B cell (primary cell): ENCODE measurements at places on chromosomes 6 and 20. TPM values are rescaled to one million over a fixed set of nuclear protein-coding genes. Genes with fewer than 3 reads are reported as not detected.

Gene FAM110A
- total RNA-seq, result 18.4 and 19.6 TPM in 2 replicates

- H3K27me3 ChIP-seq, result no peaks in the 10 kb centered on the region
- peaks cover 51% of the 10 kb centered on the region for H3K4me1 ChIP-seq
- no peak overlapping the region for H3K4me3 ChIP-seq
- no peak for DNase-seq
Observed at GRCh38 chr6:157533048-157533871, 152.3 kb downstream of the ZDHHC14 start.

Gene STX11
- 10.3 and 11.6 TPM in 2 replicates for total RNA-seq

GRCh38 chr20:7790189-7790588 is 150.1 kb downstream of the HAO1 start:
- H3K4me3 ChIP-seq, result no peak overlapping the region
- H3K36me3 ChIP-seq, result no peaks in the 10 kb centered on the region
- no peak overlapping the region for H3K27ac ChIP-seq

GRCh38 chr6:109897025-109897424 is 81.1 kb upstream of the GPR6 start:
- no peak overlapping the region for H3K27ac ChIP-seq
- DNase-seq, result no peak
- H3K36me3 ChIP-seq, result no peaks in the 10 kb centered on the region
- no peak overlapping the region for H3K4me3 ChIP-seq

DNA sequence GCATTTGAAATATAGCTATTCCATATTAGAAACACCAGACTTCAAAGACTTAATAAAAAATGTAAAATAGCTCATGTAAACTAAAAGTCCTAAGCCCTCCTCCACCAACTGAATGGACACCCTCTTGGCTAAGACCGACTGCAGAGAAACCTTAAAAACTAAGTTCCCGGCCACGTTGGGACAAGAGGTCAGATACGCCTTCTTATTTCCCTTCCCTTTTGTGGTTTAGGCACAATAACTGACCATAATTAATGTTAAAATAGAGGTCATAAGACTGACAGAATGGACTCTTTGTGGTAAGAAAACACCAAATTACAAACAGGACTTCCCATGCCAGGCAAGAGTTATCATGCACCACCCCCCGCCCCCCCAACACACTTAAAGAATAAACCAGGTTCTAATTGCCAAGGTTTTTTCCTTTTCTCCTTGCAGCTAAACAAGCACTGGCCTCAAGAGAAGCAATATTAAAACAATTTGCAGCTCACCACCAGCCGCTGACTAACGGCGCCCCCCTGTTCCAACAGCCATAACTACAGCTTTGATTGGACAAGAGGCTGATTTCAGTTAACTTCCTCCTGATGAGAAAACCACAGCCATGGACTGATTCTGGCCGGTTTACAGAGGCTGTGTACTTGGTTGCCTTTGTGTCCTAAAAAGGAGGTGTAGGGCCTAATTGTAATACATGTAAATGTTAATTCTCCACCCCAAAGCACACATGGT is 10.7 kb upstream of the LAMP5 start:
- H3K4me3 ChIP-seq, result no peak overlapping the region
- no peak overlapping the region for H3K27ac ChIP-seq
- peaks cover 27% of the 10 kb centered on the region for H3K4me1 ChIP-seq
- H3K27me3 ChIP-seq, result peaks cover 42% of the 10 kb centered on the region
- H3K36me3 ChIP-seq, result no peaks in the 10 kb centered on the region

- H3K27me3 ChIP-seq, result peaks cover 31% of the 10 kb centered on the region
- no peak within 1 kb of the TSS for H3K27ac ChIP-seq
- peak within 1 kb of the TSS; percentile 65 for H3K4me3 ChIP-seq
- no peaks in the 10 kb centered on the region for H3K36me3 ChIP-seq
- H3K4me1 ChIP-seq, result peaks cover 12% of the 10 kb centered on the region
Observed at GRCh38 chr20:63830841-63831588, at the start of gene ZBTB46. Gene ZBTB46 (minus strand): TSS chr20:63831264. CDS start chr20:63790757, 40,507 bp downstream.

Gene SYCP2L
- total RNA-seq, result not detected in 2 replicates

DNA sequence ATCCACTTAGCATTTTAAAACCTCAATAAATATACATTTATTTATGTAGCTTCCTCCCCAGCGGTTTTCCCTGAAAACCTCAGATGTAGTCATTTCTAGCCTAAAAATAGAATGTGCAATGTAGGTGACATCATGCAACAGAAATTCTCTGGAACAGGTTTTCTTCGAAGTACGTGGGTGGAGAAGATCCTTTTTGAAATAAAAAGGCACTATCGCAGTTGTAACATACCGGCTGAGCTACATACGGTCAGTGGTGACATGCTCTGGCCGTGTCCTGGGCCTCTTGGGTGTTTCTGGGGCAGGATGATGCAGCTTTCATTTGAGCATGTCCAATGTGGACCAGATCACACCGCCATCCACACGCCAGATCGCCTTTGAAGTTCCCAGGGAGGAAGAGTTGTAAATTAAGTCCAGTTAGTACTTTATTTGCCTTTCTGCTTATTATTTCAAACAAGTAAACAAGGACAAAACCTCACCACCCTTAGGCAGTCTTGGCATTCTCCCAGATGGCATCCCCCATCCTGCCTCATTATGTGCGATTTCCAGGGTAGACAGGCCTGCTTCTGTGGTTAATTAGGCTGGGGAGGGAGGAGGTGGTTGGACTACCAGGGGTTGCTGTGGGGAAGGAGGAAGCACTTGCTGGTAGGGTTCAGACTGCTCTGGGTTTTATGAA is 109.5 kb upstream of the CLDN20 start:
- no peaks in the 10 kb centered on the region for H3K27me3 ChIP-seq
- no peak overlapping the region for H3K27ac ChIP-seq
- H3K36me3 ChIP-seq, result no peaks in the 10 kb centered on the region
- no peaks in the 10 kb centered on the region for H3K4me1 ChIP-seq
- no peak overlapping the region for H3K4me3 ChIP-seq
- no peak for DNase-seq

DNA sequence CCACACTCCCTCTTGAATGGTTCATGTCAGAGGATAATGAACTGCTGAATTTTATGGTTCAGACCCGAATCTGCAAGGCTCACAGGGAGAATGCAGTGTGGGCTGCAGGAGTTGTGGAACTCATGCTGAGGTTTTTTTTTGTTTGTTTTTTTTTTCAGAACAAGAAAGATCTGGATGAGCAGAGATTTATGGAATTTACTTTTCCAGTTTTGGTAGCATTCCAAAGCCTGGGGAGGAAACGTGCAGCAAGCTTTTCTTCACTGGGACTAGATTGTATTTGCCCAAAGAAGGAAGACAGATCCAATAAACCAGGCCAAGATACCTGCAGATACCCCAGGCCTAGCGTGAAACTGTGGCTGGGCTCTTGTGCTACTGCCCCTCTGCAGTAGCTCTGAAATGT is 223.9 kb upstream of the TAB2 start:
- DNase-seq, result no peak
- no peak overlapping the region for H3K4me3 ChIP-seq
- no peaks in the 10 kb centered on the region for H3K36me3 ChIP-seq
- H3K4me1 ChIP-seq, result no peaks in the 10 kb centered on the region

DNA sequence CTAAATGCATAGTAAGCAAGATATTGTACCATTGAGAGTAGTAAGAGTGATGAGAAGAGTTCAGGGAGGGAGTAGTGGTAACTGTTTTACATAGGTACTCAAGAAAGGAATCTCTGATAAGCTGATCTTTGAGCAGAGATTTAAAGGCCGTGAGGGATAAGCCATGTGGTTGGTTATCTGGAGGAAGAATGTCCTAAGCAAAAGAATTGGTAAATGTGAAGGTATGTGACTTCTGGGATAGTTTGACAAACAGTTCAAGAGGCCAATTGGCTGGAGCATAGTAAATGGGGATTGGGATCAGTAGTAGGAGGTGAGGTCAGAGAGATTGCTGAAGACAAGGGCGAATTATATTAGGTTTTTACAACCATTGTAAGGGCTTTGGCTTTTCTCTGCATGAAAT is 40.1 kb downstream of the PLCB1 start:
- no peak for DNase-seq
- no peak overlapping the region for H3K4me3 ChIP-seq
- no peak overlapping the region for H3K27ac ChIP-seq
- no peaks in the 10 kb centered on the region for H3K4me1 ChIP-seq
- no peaks in the 10 kb centered on the region for H3K27me3 ChIP-seq

Gene AGPAT4
- 6.0 and 6.1 TPM in 2 replicates for total RNA-seq

GRCh38 chr6:106099235-106099537 is 13.1 kb downstream of the PRDM1 start:
- H3K36me3 ChIP-seq, result no peaks in the 10 kb centered on the region
- H3K4me1 ChIP-seq, result peaks cover 27% of the 10 kb centered on the region
- H3K27me3 ChIP-seq, result no peaks in the 10 kb centered on the region
- peak overlapping the region; percentile 79 for H3K4me3 ChIP-seq
- H3K27ac ChIP-seq, result peak overlapping the region; percentile 41

GRCh38 chr6:10960171-10960570 is 73.3 kb downstream of the SYCP2L start:
- H3K4me3 ChIP-seq, result no peak overlapping the region
- no peaks in the 10 kb centered on the region for H3K4me1 ChIP-seq
- no peaks in the 10 kb centered on the region for H3K36me3 ChIP-seq
- no peaks in the 10 kb centered on the region for H3K27me3 ChIP-seq

GRCh38 chr6:158521759-158522158 is 38.1 kb upstream of the TMEM181 start:
- peaks cover 12% of the 10 kb centered on the region for H3K4me1 ChIP-seq
- no peak for DNase-seq
- H3K36me3 ChIP-seq, result no peaks in the 10 kb centered on the region
- H3K27ac ChIP-seq, result no peak overlapping the region
- peaks cover 19% of the 10 kb centered on the region for H3K27me3 ChIP-seq

Gene ADAM33
- not detected in 2 replicates for total RNA-seq

Gene MAP3K4
- 93.0 and 105 TPM in 2 replicates for total RNA-seq

Gene CPNE5
- total RNA-seq, result 49.8 and 51.4 TPM in 2 replicates

DNA sequence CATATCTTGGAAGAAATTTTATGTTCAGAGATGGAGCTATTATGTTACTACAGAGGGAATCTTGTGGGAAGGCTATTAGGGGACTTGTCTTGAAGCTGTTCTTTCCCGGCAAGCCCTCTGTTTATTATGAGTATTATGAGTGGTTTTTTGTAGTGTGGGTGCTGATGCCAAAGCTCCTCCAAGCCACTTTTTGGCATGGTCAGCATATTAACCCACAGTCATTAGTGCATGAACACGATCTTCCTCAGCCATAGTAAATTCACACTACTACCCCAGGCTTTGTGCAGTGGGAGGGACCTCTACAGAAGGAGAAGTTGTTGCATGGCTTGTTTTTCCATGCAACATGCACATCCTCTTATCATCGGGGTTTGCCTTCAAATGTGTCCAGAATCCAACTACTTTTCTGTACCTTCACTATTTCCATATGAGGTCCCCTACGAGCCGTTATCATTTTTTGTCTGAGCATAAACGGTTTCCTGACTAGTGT is 6.5 kb upstream of the BMP6 start:
- H3K36me3 ChIP-seq, result no peaks in the 10 kb centered on the region
- no peak overlapping the region for H3K4me3 ChIP-seq
- H3K4me1 ChIP-seq, result no peaks in the 10 kb centered on the region
- DNase-seq, result no peak
- no peak overlapping the region for H3K27ac ChIP-seq

DNA sequence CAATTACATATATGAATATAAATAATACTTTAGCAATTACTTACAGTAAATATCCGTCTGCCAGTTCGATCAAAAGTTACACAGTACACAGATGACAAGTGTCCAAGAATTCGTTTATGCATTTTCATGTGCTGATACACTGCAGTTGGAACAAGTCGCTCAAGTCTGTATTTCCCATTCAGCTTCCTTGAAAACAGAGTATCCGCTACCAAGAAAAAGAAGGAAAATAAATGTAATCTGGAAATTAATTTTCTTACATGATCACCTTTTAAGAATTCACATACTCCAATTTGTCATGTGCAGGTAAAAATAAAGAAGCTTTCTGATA is 35.3 kb downstream of the PHIP start:
- no peak overlapping the region for H3K4me3 ChIP-seq
- H3K27me3 ChIP-seq, result no peaks in the 10 kb centered on the region
- H3K4me1 ChIP-seq, result peaks cover 5% of the 10 kb centered on the region
- DNase-seq, result no peak
- H3K36me3 ChIP-seq, result peaks cover 19% of the 10 kb centered on the region

Gene BNIP5
- 0.10 TPM in 1 of 2 replicates, not detected in the other for total RNA-seq

DNA sequence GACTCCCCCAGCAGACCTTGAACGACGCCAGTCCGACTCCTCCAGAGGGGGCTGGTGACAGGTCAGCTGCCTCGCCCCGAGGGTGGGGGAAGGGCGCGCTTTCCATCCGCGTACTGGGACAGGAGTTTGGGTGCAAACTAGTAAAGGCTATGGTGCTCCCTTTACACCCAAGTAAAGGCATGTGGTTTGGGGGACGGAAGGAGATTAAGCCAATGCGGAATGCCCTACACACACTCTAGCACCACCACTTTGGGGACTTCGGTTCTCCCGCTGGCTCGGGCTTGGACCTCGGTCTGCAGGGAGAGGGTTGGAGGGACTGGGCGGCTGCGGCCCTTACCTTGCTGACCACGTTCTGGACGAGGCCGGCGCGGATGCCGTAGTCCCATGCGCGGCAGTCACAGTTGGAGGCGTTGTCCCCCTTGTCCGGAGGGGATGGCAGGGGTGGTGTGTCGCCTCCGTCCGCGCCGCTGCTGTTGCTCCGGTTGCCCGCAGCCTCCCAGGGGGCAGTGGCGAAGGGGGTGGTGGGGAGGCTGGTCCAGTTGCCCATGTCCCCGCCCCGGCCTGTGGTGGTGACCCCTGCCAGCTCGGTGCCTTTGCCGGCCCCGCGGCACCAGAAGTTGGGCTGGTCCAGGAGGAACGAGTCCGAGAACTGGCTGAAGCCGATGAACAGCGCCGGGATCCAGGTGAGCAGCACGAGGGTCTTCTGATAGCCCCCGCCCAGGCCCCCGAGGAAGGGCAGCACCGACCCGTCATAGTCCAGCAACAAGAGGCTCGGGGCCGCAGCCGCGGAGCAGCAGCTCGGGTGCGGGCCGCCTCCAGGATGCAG is 1.1 kb downstream of the SLC22A23 start:
- no peak overlapping the region for H3K27ac ChIP-seq
- DNase-seq, result peak; percentile 51
- no peak overlapping the region for H3K4me3 ChIP-seq

Gene TUBB2B
- not detected in 2 replicates for total RNA-seq

- peaks cover 16% of the 10 kb centered on the region for H3K4me1 ChIP-seq
- no peaks in the 10 kb centered on the region for H3K27me3 ChIP-seq
- no peak overlapping the region for H3K27ac ChIP-seq
- H3K4me3 ChIP-seq, result peak overlapping the region; percentile 83
- H3K36me3 ChIP-seq, result peaks cover 4% of the 10 kb centered on the region
Observed at GRCh38 chr20:50189681-50190250, 864 bp upstream of the CEBPB start.

- no peaks in the 10 kb centered on the region for H3K27me3 ChIP-seq
- peaks cover 74% of the 10 kb centered on the region for H3K4me1 ChIP-seq
- H3K4me3 ChIP-seq, result peak overlapping the region; percentile 3
- peak overlapping the region; percentile 74 for H3K27ac ChIP-seq
- peaks cover 15% of the 10 kb centered on the region for H3K36me3 ChIP-seq
Observed at GRCh38 chr20:50541606-50542041, 31.4 kb downstream of the PTPN1 start.

DNA sequence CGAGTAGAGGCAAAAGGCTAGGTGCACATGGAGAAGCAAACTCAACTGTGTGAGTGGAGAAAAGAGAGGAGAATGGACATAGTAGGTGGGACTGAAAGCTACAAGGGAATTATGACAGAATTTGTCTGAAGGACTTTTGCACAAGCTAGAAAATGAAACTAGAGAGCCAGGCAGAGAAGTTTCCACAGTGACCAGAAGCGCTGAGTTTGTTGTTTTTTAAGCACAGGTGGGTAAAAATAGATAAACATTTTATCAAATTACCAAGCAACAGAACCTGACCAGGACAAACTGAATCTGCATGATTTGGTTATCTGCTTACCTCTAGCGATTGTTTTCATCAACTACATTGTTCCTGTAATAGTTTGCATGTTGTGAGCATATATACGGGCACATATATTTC is 38.6 kb downstream of the SMLR1 start:
- no peak overlapping the region for H3K4me3 ChIP-seq
- H3K36me3 ChIP-seq, result peaks cover 23% of the 10 kb centered on the region
- no peak for DNase-seq
- no peak overlapping the region for H3K27ac ChIP-seq
- H3K4me1 ChIP-seq, result no peaks in the 10 kb centered on the region
- no peaks in the 10 kb centered on the region for H3K27me3 ChIP-seq

Gene TMEM200A
- total RNA-seq, result 0.37 and 0.53 TPM in 2 replicates
